ENCODE measurements at places on chromosomes 4 and X. TPM values are rescaled to one million over a fixed set of nuclear protein-coding genes. Genes with fewer than 3 reads are reported as not detected.

The FSTL5 gene
- total RNA-seq = 0.41 TPM

The XAGE2 gene
- not detected for total RNA-seq

The MAGED4 gene
- 0.32 TPM for total RNA-seq

The RHOH gene
- total RNA-seq = not detected

The DNAAF6 gene
- not detected for total RNA-seq

The GDPD2 gene
- total RNA-seq = not detected

The CCSER1 gene
- total RNA-seq = 3.2 TPM

The PRSS12 gene
- 23.1 TPM for total RNA-seq

The GAB1 gene
- 2.7 TPM for total RNA-seq

The ZDHHC15 gene
- total RNA-seq = 0.05 TPM

The ZNF330 gene
- 25.7 TPM for total RNA-seq

The GUCY1A1 gene
- total RNA-seq = not detected

The IQSEC2 gene
- 7.6 TPM for total RNA-seq

The KCTD8 gene
- 0.30 TPM for total RNA-seq

The HGFAC gene
- total RNA-seq = 0.16 TPM

The EDA2R gene
- total RNA-seq = 2.7 TPM

The UGT2A1 gene
- total RNA-seq = not detected

The DCLK2 gene
- total RNA-seq = 2.8 TPM

The TRMT10A gene
- total RNA-seq = 3.8 TPM

The CXCL10 gene
- not detected for total RNA-seq

The PGK1 gene
- 352 TPM for total RNA-seq

All from A375 (cell line).